Hepatocyte (in vitro differentiated cells): ENCODE measurements at places on chromosomes 11 and 22. TPM values are rescaled to one million over a fixed set of nuclear protein-coding genes. Genes with fewer than 3 reads are reported as not detected.

GRCh38 chr11:118649941-118650340 is 29.5 kb downstream of the TREH start:
- H3K36me3 ChIP-seq, result no peaks in the 10 kb centered on the region
- H3K27ac ChIP-seq, result no peak overlapping the region
- H3K4me3 ChIP-seq, result no peak overlapping the region
- H3K27me3 ChIP-seq, result no peaks in the 10 kb centered on the region
- H3K4me1 ChIP-seq, result no peaks in the 10 kb centered on the region
- DNase-seq, result peak; percentile 49

The KDM4D gene
- 0.46 and 1.3 TPM in 2 replicates for polyA plus RNA-seq

The SNX32 gene
- 5.1 and 6.0 TPM in 2 replicates for polyA plus RNA-seq

GRCh38 chr11:76566811-76567210 is 103.7 kb downstream of the LRRC32 start:
- no peak overlapping the region for H3K27ac ChIP-seq
- no peak for DNase-seq
- no peaks in the 10 kb centered on the region for H3K36me3 ChIP-seq

- no peak overlapping the region for H3K4me3 ChIP-seq
- no peaks in the 10 kb centered on the region for H3K27me3 ChIP-seq
- peak overlapping the region; percentile 49 for H3K27ac ChIP-seq
- peak; percentile 43 for DNase-seq
- H3K4me1 ChIP-seq, result peaks cover 14% of the 10 kb centered on the region
- no peaks in the 10 kb centered on the region for H3K36me3 ChIP-seq
These were observed 33.2 kb downstream of the ADORA2A start for GRCh38 chr22:24460418-24461089.

The OR8I2 gene
- polyA plus RNA-seq, result not detected in 2 replicates

- no peaks in the 10 kb centered on the region for H3K36me3 ChIP-seq
- DNase-seq, result no peak
These were observed 1127.4 kb upstream of the CCDC90B start for GRCh38 chr11:84413549-84413948.

- H3K27me3 ChIP-seq, result no peaks in the 10 kb centered on the region
- no peak for DNase-seq
- H3K27ac ChIP-seq, result no peak overlapping the region
- H3K36me3 ChIP-seq, result no peaks in the 10 kb centered on the region
- H3K4me3 ChIP-seq, result no peak overlapping the region
These were observed 714.4 kb downstream of the METTL15 start for GRCh38 chr11:28822576-28822975.

The FGF4 gene
- polyA plus RNA-seq, result not detected in 2 replicates

GRCh38 chr22:22576244-22576988 is 17.4 kb upstream of the PRAME start:
- peak; percentile 76 for DNase-seq
- H3K4me1 ChIP-seq, result no peaks in the 10 kb centered on the region
- H3K36me3 ChIP-seq, result no peaks in the 10 kb centered on the region
- no peak overlapping the region for H3K27ac ChIP-seq
- H3K4me3 ChIP-seq, result no peak overlapping the region

- H3K4me3 ChIP-seq, result peak overlapping the region; percentile 45
- H3K27me3 ChIP-seq, result peaks cover 12% of the 10 kb centered on the region
- no peak for DNase-seq
- peaks cover 61% of the 10 kb centered on the region for H3K4me1 ChIP-seq
- H3K27ac ChIP-seq, result peak overlapping the region; percentile 50
These were observed 529 bp upstream of the CCND1 start for GRCh38 chr11:69640260-69640994.

The TPBGL gene
- 0.12 and 0.64 TPM in 2 replicates for polyA plus RNA-seq

The CASP1 gene
- polyA plus RNA-seq, result 2.9 and 4.7 TPM in 2 replicates

DNA sequence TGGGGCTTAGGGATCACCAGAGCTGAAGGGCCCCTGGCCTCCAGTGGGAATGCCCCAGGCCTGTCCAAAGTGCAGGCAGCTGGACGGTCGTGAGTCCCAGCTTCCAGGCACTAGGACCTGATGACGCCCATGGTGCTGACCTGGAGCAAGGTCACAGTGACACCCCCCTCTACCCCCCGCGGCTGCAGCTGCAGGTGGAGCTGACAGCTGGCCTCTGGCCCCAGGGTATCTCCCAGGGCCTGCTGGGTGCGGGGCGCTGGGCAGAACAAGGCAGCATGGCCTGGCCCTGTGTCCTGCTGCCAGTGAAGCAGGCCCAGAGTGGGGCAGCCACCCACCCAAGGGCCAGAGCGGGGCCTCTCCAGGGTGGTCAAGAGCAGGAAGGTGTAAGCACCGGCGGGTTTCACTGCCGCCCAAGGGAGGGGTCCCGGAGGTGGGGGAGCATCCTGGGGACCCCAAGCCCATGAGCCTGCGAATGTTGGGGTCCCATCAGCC is 553 bp upstream of the TCIRG1 start:
- peaks cover 27% of the 10 kb centered on the region for H3K4me1 ChIP-seq
- no peaks in the 10 kb centered on the region for H3K36me3 ChIP-seq
- no peaks in the 10 kb centered on the region for H3K27me3 ChIP-seq
- H3K4me3 ChIP-seq, result peak overlapping the region; percentile 42
- peak overlapping the region; percentile 34 for H3K27ac ChIP-seq

DNA sequence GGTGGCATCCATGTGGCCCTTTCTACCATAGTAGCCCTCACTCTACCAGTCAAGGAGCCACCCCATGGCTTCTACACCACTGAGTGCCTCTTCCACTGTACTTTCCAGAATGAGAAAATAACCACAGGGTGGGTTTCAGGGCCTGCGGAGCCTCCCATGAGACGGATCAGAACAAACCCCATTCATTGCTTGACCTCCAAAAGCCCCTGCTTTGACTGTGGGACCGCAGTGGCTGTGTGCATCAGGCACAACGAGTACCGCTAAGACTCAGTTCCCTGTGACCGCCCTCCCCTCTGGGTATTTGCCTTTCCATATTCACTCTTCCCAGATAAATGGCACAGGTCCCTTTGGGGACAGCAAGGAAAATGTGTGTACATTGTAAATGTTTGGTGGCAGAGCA is 11.5 kb upstream of the MRGPRF start:
- H3K27me3 ChIP-seq, result no peaks in the 10 kb centered on the region
- no peak overlapping the region for H3K4me3 ChIP-seq
- DNase-seq, result no peak
- H3K27ac ChIP-seq, result no peak overlapping the region
- no peaks in the 10 kb centered on the region for H3K4me1 ChIP-seq
- no peaks in the 10 kb centered on the region for H3K36me3 ChIP-seq

DNA sequence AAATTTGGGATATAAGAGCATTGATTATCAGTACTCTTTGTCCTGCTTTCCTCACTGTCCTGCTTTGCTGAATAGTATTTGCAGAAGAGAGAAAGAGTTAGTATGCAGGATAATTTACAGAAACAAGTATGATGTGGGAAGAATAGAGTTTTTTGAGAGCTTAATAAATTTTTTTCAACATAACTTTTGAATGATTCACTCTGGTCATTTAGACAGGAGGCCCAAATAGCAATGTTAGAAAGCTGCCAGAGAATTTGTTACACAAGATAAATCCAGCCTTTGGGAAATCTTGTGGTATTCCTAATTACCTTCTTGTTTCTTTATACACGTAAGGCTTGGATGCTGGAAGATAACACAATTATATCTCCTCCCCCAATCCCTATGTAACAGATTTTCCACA is 484.6 kb downstream of the CNTN5 start:
- no peak overlapping the region for H3K4me3 ChIP-seq
- no peak for DNase-seq
- no peak overlapping the region for H3K27ac ChIP-seq

GRCh38 chr11:131965504-131965903 is 595.1 kb downstream of the NTM start:
- H3K27ac ChIP-seq, result no peak overlapping the region
- peaks cover 4% of the 10 kb centered on the region for H3K27me3 ChIP-seq
- DNase-seq, result no peak
- H3K4me3 ChIP-seq, result no peak overlapping the region

DNA sequence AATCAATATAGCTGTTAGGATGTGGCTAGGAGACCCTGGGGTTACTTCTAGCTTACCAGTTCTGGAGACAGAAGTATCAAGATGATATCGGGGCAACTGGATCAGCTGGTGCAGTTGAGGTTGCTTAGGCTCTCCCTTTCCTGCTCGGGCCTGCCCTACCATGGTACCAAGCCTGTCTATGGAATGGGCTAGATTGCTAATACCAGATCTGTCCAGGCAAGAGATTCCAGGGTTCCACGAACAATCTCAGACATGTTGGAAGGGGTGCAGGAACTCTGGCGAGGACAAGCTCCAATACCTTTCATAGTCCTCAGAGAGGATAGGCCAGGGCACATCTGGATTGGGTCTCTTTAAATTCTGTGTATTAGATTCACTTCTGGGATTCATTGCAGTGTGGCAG is 53.8 kb downstream of the ADM start:
- H3K27me3 ChIP-seq, result no peaks in the 10 kb centered on the region
- no peak overlapping the region for H3K27ac ChIP-seq
- H3K4me3 ChIP-seq, result no peak overlapping the region
- H3K36me3 ChIP-seq, result no peaks in the 10 kb centered on the region

The MYO7A gene
- polyA plus RNA-seq, result 10.1 and 12.6 TPM in 2 replicates

DNA sequence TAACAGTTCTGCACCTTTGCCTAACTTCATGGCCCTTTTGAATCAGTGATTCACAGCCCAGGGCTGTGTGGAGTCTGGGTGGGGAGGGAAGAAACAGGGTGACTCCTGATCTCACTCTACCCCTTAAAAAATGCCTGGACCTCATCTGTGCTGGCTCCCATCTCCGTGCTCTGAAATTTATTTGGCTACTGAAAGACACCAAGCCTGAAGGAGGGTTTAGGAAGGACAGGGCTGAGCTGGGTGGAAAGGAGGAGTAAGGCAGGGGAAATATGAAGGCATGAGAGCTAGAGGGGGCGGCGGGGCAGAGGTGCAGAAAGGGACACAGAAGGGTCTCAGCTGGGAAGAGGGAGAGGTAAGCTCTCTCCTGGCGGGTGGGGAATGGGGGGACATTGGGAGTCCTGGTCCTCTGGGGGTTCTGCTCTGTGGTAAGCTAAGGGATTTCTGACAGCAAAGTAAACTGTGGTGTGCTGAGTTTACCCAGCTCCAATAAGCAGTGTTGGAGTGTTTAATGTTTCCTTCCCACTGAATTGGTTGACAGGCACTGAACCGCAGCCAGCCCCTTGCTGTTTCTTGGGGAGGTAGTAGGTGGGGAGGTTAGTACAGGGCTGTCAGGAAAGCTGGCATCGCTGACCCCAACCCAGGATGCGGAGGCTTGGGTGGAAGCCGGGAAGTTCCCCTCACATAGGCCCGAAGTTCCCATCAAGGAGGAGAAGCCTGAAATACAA is 71.1 kb downstream of the RPUSD4 start:
- H3K4me3 ChIP-seq, result no peak overlapping the region
- DNase-seq, result no peak
- peak overlapping the region; percentile 35 for H3K27ac ChIP-seq
- H3K27me3 ChIP-seq, result no peaks in the 10 kb centered on the region
- no peaks in the 10 kb centered on the region for H3K36me3 ChIP-seq

DNA sequence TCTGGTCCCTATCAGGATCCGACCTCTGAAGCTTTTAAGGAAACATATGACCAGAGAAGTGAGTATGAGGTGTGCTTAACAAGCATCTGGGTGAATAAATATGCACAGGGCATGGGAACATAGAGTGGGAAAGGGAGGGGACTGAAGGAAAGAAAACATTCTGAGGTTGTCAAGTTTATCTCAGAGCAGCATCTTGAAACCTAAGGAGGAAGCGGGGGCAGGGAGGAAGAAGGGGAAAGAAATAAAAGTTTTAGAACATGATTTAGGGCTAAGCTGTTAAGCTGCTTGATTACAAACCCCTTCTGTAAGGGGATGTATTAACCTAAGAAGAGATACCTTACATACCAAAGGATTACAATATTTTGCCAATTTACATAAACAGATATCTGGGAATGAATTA is 24.0 kb upstream of the SC5D start:
- H3K27ac ChIP-seq, result no peak overlapping the region
- DNase-seq, result no peak
- no peaks in the 10 kb centered on the region for H3K36me3 ChIP-seq

DNA sequence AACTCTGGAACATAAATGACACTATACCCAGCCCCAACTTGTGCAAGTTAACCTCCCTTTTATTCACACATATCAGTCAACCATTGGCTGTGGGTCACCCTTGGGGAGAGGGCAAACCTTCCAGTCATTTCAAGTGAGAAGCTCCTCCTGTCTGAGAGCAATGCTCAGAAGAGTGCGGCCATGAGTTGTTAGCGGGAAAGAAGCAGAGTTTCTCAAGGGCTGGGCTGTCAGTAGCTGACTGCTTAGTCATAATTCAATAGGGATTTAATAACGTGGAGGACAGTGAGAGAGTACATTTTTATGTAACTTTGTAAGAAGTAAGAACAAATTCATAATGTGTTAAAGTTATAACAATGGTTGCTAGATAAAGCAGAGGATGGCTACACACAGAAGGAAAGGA is 5.1 kb downstream of the PATE2 start:
- H3K4me1 ChIP-seq, result no peaks in the 10 kb centered on the region
- no peak overlapping the region for H3K27ac ChIP-seq
- no peaks in the 10 kb centered on the region for H3K27me3 ChIP-seq
- H3K36me3 ChIP-seq, result no peaks in the 10 kb centered on the region

DNA sequence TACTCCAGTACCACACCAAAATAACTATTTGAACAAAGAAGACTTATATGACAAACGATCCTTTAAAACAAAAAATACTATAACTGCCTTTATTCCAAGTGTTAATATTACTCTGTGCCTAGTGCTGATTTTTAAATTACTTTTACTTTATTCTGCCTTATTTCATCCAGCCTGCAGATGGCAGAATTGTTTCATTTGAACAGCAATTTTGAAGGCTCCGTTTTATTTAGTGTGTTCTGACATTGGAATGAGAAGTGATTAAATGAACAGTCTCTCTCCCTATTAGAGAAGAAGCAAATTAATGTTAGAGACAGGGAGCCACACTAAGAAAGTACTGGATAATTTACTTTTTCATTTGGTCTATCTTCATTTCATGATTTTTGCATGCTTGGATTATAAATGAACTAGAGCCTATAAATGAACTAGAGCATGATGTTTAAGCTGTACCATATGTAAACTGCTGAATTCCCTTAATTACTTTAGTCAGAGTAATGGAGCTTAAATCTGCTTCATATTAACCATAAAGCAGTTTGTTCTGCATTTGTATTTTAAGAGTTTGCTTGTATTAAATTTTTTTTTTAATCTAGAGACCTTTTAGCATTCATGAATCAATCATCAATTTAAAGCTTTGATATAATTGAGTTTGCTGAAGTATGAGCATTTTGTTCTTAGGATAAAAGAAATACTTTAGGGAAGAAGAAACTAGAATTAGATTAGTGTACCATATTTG is 9.8 kb downstream of the PDHX start:
- H3K27ac ChIP-seq, result no peak overlapping the region
- H3K27me3 ChIP-seq, result no peaks in the 10 kb centered on the region
- no peak overlapping the region for H3K4me3 ChIP-seq

- H3K27me3 ChIP-seq, result no peaks in the 10 kb centered on the region
- peak; percentile 85 for DNase-seq
- H3K4me1 ChIP-seq, result peaks cover 17% of the 10 kb centered on the region
- H3K4me3 ChIP-seq, result no peak overlapping the region
- H3K27ac ChIP-seq, result no peak overlapping the region
These were observed 22.7 kb upstream of the GRAMD1B start for GRCh38 chr11:123407130-123407995.

- no peak for DNase-seq
- H3K36me3 ChIP-seq, result no peaks in the 10 kb centered on the region
- H3K4me3 ChIP-seq, result no peak overlapping the region
- H3K27ac ChIP-seq, result no peak overlapping the region
- H3K4me1 ChIP-seq, result no peaks in the 10 kb centered on the region
- no peaks in the 10 kb centered on the region for H3K27me3 ChIP-seq
These were observed 17.5 kb downstream of the CDC45 start for GRCh38 chr22:19497245-19497644.

GRCh38 chr11:85094795-85095194 is 532.3 kb downstream of the DLG2 start:
- no peaks in the 10 kb centered on the region for H3K4me1 ChIP-seq
- no peak for DNase-seq
- H3K27me3 ChIP-seq, result no peaks in the 10 kb centered on the region
- no peak overlapping the region for H3K4me3 ChIP-seq
